Activated CD4-positive, alpha-beta T cell treated with anti-CD3 and anti-CD28 coated beads, Interleukin-2, Interleukin-6, amounts not matched to agents 100 ng/mL and 50 ng/mL, durations not matched to agents 16 hours and 8 hours (primary cell): ENCODE measurements at places on chromosomes 6 and 20.

- DNase-seq: no peak
Measured at GRCh38 chr20:7180256-7181045, 413.0 kb downstream of the BMP2 start.

- no peak for DNase-seq
Measured at GRCh38 chr20:53662595-53662994, 69.0 kb upstream of the ZNF217 start.

DNA sequence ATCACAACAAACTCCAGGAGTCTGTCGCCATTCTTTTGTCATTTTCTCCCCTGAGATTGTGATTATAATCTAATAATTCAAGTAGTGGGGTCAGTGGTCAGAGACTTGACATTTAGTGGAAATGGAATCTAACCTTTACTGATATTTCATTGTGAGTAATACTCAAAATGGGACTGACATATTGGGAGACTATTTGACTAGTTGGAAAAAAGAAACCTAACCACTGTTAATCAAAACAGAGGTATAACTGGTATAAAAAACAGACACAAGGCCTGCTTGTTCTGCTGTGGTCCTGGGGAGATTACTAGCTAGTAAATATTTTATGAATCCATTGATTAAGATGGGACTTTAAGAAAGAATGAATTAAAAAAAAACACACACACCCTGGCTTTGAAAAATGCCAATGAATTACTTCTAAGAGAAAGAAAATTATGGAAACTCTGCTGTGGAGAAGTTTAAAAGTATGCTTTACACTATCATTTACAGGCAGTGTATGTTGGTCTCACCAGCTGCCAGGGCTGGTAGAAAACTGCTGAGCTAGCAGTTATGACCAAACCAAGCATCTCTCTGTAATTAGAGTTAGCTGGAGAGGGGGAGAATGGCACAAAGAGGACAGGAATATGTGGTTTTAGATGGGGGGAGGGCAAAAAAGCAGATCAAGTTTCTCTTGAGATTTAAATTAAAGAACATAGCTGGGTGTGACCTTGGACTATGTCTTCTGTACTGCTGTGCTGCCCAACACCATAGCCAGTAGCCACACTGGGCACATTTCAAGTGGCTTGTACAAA is 103.7 kb downstream of the FYN start:
- no peak for DNase-seq

- DNase-seq: no peak
Measured at GRCh38 chr20:50590348-50590664, 80.1 kb downstream of the PTPN1 start.

- no peak for DNase-seq
Measured at GRCh38 chr6:119453242-119454200, 104.0 kb upstream of the MAN1A1 start.

- no peak for DNase-seq
Measured at GRCh38 chr6:43768983-43769525, 957 bp upstream of the VEGFA start.

- no peak for DNase-seq
Measured at GRCh38 chr6:130895516-130895915, 68.3 kb downstream of the SMLR1 start.

DNA sequence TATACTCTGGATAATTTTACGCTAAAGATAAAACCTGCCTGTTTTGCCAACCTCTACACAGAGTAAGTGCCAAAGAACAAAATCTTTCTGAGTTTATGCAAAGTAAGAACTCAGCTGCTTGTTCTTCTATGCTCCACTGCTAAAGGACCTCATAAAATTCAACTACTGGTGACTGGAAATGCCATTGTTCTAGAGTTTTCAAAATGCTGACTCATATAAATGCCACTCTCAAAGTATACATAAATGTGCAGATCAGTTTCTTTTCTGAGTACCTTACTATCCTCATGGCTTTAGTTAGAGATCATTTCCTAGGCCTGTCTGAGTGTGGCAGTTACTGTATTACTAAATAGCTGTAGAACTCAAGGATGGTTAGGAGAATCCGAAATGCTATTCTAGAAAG is 45.6 kb downstream of the LYRM4 start:
- no peak for DNase-seq

- no peak for DNase-seq
Measured at GRCh38 chr6:113733381-113733780, 123.8 kb upstream of the MARCKS start.

- no peak for DNase-seq
Measured at GRCh38 chr6:167046861-167047495, 47.8 kb downstream of the CEP43 start.

DNA sequence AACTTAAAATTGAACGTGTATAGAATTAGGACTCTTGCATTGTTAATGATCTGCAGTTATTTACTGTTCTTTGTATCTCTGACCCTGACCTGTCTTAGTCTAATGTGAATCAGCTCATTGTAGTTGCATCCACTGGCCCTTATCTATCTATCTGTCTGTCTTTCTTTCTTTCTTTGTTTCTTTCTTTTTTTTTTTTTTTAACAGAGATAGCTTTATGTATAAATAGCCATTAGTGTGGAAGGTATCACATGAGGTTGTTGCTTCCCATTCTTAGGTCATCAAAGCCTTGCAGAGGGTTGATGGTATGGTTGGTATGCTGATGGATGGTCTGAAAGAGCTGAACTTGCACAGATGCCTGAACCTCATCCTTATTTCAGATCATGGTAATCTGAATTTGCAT is 59.9 kb downstream of the ENPP1 start:
- DNase-seq: no peak

GRCh38 chr6:132664309-132665034 is 5.5 kb upstream of the TAAR1 start:
- no peak for DNase-seq

DNA sequence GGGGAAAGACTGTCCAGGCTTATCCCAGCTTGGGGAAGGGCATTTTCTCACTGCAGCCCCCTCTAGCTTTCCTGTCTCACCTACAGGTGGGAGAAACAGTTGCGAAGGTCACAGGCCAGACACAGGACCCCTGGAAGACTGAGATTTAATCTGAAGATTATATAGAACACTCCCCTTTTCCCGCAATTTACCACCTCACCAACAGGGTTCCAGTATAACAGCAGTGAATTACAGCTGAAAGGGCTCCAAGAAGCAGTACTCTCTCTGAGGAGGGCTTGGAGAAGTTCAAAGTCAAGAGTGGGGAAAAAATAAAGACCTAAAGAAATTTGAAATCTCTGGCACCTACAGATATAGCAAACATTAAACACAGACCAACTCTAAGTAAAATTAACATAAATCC is 111.9 kb downstream of the ANKRD60 start:
- no peak for DNase-seq

- no peak for DNase-seq
Measured at GRCh38 chr6:145903356-145904102, 60.6 kb downstream of the SHPRH start.
